ENCODE measurements at places on chromosomes 16 and 17. TPM values are rescaled to one million over a fixed set of nuclear protein-coding genes. Genes with fewer than 3 reads are reported as not detected.

- DNase-seq = peak; percentile 19
Measured at GRCh38 chr16:86508947-86509758, 1.2 kb upstream of the FOXF1 start.

- DNase-seq = no peak
Measured at GRCh38 chr16:89870440-89870839, 3.0 kb upstream of the TCF25 start.

- DNase-seq = no peak
Measured at GRCh38 chr16:55508271-55508921, 476 bp upstream of the LPCAT2 start.

DNA sequence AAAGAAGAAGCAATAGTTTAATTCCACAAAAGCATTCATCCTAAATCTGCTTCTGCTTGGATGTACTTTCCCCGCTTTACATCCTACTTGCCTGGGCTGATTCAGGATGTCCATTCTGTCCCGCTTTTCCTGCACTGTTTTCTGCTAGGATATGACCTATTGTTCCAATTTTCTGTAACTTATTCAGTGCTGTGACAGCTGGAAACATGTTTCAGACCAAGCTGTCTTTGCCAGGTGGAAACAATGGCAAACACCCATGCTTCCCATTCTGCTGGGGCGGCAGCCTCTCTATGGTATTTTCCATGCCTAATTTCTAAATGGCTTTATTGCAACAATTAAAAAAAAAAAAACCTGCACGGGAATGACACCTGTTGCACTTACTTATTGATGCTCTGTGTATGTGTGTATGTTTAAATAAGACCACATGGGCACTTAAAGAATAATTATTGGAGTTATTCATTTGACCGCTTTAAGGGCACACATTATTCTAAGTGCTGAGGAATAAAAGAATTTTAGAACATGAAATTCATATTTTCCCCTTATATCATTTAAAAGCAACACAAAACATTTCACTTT, 21.0 kb downstream of the COQ7 start:
- DNase-seq = no peak

Gene EFCAB5
- not detected for total RNA-seq

Gene SNX20
- 0.69 TPM for total RNA-seq

Gene DNAAF8
- 0.48 TPM for total RNA-seq

Gene KRTAP2-2
- not detected for total RNA-seq

Gene FKBP10
- total RNA-seq = 37.1 TPM

Data from ovary (tissue), 10 donors.